Central memory CD4-positive, alpha-beta T cell (primary cell): ENCODE measurements at places on chromosomes 4 and X.

GRCh38 chr4:38641811-38642210 lies 22.2 kb upstream of the KLF3 start:
- DNase-seq, result no peak

- DNase-seq, result no peak
Observed at GRCh38 chr4:137421796-137422195, 110.5 kb downstream of the PCDH18 start.

GRCh38 chr4:61200187-61200915 lies at the start of gene ADGRL3:
Gene ADGRL3, plus strand, starts transcription at chr4:61200326.
- DNase-seq, result no peak

- DNase-seq, result no peak
Observed at GRCh38 chr4:9933956-9934355, 87.3 kb downstream of the SLC2A9 start.

DNA sequence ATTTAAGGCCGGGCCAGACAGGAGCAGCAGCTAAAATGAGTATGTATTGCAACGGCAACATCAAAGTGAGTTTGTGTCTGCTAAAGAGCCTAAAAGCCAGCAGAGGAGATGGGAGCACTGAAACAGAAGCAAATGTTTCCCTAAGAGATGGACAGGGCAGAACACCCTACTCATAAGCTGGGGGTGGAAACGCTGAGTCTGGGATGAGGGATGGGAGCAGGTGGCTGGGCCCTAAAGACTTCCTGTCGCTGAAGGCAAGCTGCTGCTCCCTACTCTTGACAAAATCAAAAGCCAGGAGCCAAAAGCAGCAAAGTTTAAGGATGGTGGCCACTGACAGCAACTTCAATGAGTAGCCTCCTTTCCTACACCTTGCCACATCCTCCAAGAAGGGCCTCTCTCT lies 40.6 kb upstream of the NAP1L5 start:
- no peak for DNase-seq

GRCh38 chr4:140249351-140249750 lies 95.4 kb upstream of the MAML3 start:
- no peak for DNase-seq

- DNase-seq, result no peak
Observed at GRCh38 chr4:54155936-54156335, 56.0 kb downstream of the GSX2 start.

DNA sequence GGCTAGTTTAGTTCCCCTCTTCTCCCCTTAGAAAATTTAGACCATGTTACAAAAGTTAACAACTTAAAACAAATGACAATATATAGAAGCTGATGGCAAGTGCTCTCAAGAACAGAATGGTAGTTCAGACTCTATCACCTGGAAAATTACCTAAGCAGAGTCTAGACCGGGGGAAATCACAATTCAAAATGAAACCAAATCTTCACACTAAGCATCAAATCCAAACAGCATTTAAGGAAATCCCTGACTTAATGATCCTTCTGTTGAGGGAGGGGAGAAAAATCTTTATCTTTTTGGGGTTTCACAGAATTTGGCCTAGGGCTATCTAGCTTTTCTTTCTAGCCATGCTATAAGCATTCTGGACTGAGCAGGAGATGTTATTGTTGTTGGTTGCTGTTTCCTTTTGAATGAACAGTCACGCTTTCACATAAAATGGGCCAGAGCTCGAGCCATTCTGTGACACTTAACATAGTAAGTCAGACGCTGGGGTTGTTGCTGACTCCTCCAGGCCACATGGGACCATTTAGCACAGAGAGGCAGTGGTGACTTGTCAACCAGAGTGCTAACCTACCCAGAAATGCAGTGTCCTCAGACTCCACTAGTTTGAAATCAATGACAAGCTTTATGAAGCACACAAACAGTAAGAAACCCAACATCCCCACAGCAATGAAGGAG lies 16.0 kb upstream of the LSM6 start:
- no peak for DNase-seq

DNA sequence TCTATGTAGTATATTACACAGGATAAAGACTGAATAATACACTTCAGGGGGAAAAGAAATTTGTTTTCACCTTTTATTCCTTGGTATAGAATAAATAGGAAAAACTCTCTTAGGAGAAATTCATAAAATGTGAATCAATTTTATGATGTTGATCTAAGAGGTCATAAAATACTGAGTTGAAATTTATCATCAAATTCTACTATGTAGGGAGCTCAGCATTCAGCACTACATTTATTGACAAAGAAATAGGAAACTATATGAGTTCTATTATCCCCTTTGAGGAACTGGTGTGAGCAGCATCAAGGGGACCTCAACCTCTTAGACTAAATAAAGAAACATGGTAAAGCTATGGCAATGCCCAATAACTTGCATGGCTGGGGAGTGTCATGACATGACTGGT lies 348.2 kb upstream of the SMIM31 start:
- DNase-seq, result no peak

DNA sequence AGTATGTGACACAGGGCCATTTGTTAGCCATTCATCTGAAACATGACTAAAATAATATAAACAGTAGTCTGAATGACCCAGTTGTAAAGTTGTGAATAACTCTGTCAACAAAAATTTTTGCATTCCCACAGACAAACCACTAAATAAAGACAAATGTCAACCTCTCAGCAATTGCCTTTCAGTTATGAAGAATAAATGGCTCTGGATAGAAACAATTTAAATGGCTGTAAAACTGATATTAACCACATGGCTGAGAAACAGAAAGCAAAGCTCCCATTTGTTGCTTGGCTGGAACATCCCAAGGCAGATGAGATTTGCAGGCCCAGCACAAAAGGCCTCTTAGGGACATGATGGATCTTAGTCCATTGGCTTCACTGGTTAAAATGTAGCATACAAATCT lies 296.3 kb downstream of the GALNTL6 start:
- no peak for DNase-seq

DNA sequence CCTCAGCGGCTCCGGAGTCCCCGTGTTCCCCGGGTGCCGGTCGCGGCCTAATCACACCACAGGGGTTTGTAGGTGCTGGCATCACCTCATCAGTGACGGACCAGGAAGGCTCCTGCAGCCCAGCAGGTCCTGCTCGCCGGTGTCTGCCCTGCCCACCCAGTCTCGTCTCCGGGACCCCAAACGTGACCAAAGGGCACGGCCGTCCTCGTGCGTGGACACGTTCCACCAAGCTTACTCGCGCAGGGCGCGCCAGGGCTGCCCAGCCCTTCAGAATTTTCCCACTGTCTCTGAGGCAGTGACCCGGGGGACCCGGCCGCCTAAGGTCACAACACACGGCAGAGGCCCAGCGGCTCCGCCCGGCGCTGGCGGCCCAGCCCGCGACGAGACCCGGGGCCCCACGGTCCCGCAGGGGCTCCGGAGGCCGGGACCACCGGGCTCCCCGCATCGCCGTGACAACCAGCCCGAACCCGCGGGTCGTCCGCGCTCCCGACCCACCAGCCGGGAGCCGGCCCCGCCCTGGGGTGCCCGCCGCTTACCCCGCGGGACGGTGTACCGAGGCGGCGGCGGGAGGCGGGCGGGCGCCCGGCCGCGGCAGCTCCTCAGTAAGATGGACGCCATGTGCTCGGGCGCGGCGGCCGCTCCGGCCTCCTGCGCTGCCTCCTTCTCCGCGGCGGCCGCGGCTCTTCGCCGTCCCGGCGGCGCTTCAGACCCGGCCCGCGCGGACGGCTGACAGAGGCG lies 454 bp downstream of the LETM1 start:
- no peak for DNase-seq

GRCh38 chrX:128807367-128807766 lies 715.9 kb downstream of the SMARCA1 start:
- DNase-seq, result no peak

GRCh38 chr4:106584337-106584989 lies 215.9 kb upstream of the GIMD1 start:
- no peak for DNase-seq

DNA sequence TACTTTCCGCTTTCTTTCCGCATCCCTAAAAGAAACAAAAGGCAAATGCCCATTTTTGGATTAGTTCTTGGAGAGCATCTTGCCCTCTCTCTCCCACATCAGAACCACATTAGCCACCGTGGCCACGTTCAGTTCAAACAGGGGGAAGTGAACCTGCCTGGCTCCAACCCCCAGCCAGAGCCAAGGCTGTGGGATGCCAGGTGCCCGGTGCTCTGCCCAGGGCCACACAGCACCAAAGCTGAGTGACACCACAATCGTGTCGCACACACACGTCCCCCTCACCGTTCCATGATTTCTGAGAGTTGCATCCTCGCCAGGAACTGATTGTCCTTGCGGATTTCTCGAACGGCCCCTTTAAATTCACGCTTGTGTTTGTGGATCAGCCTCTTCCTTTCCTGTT lies 24.3 kb downstream of the NOP14 start:
- no peak for DNase-seq

- DNase-seq, result no peak
Observed at GRCh38 chrX:21781525-21781924, 23.6 kb upstream of the SMPX start.

- no peak for DNase-seq
Observed at GRCh38 chr4:153197301-153197700, 6.9 kb upstream of the TRIM2 start.

- DNase-seq, result no peak
Observed at GRCh38 chr4:188300385-188300784, 161.1 kb downstream of the TRIML1 start.

DNA sequence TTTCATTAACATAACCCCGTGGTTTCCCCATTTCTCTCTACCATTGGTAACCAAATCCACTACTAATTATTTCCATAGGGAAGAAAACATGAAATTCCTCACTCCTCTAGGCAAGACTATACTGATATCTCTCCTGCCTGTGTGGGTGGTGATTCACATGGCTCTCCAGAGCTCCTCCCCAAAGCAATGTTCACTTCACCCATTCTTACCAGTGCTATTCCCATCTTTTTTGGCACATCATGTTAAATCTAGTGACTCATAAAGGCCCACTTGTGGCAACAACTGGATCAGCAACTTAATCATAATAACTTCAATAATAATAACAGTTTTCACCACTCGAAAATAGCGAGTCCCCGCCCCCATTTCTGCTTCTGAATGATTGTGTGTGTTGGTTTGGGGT lies 6.1 kb upstream of the HCCS start:
- no peak for DNase-seq

- no peak for DNase-seq
Observed at GRCh38 chr4:141158219-141158618, 24.9 kb upstream of the RNF150 start.

DNA sequence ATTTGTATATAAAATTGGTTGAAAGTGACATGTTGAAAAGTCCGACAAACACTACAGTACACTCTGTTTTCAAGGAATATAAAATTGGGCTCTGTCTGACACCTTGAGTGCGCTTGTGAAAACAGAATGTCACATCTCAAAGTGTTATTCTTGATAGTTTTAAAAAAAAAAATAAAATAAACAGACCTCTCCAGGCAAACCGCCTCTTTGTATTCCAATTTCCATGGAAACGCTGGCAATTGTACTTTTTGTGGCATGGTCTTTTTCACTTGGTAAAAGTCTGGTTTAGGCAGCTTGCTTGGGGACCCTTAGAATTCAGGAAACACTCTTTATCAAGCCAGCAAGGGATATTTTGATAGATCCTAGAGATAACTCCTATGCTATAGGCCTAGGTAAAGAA lies 302.5 kb downstream of the RAB28 start:
- DNase-seq, result no peak

DNA sequence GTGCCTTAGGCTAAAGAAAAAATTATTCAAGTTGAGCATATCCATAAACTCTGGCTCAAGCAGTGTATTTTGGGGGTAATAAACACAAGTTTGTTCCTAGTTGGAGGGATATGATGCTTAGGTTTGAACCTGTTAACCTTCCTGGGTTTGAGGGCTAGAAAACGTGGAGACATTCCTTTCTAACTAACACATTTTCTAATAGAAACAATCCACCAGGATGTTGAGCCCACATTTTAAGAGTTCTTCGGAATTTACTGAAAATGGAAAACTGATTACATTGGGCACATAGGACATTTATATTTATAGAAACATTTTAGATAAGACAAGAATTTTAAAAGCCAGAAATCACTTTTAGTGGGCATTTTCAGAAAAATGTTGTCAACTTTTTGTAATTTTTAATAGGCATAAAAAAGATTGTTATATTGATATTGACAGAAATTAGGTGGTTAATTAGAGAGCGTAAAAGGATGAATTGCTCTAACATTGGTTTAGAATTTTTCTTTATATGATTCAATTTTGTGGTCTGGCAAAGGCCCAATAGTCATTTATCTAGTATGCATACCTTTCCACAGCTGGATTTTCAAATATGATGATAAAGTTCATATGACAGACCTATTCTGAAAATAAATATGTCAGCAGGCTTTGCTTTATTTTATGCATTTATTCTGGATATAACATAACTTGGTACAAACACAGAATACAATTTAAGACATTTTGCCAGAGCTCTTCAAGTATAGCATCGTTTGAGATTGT lies 49.2 kb downstream of the CEP44 start:
- no peak for DNase-seq
